H4 (cell line): ENCODE measurements at places on chromosomes 3 and 15. TPM values are rescaled to one million over a fixed set of nuclear protein-coding genes. Genes with fewer than 3 reads are reported as not detected.

GRCh38 chr3:124295362-124295761, 303.4 kb upstream of the ROPN1 start:
- DNase-seq, result no peak

GRCh38 chr15:60649845-60650548, 171.1 kb upstream of the ICE2 start:
- peak; percentile 56 for DNase-seq

The TGM5 gene
- total RNA-seq, result not detected in 2 replicates

DNA sequence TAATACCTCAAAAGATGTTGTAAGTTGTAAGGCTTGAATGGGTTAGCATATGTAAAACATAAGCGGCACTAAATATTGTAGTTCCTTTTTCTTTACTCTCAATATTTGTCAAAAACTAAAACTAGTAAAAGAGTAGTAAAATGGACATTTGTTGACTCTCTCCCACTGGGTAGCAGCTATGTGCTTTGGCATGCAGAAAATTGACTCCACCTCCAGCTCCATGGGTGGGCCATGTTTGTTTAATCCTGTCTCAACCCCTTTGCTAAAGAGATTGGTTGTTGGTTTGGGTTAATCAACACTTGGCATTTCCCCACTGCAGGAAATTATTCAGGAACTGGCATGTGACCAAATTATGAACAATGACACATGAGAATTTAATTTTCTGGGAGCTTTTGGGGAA, 114.8 kb downstream of the EOMES start:
- no peak for DNase-seq

- DNase-seq, result no peak
Measured at GRCh38 chr3:30069056-30069455, 537.3 kb upstream of the TGFBR2 start.

DNA sequence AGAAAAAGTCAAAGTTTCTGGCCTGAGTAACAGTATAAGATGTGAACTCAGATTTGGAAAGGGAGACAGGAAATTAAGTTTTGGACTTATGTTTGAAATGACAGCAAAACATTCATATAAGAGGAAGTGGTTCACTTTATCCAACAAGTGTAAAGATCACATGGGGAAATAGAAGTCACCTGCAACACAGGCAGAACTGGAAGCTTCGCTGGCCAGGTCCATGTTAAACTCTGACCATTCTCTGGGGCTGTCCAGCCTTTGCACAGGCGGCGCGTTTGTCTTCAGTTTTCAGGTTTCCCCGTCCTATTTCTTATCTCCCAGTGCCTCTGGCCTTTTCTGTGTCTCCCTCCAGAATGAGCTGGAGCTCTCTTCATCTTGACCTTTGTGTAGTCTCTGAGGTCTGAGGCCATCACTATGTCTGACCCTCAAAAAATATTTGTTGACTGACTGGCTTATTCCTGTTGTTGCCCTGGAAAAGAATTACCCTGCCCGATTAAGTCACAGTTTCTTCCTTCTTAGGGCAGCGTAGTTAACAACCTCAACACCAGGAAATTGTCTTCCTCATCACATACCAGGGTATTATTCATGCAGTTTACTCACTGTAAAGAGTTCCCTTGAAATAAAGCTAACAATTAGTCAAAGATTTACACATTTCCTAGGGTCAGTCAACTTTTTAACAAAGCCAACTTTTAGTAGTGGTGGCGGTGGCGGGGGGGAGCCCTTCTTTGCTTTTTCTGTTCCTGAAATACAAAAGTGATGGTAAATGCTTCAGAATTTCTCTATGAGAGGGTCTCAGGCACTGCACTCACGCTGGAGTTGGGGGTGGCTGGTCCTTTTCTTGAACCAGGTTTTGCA, 959 bp upstream of the RASA2 start:
- DNase-seq, result peak; percentile 79

DNA sequence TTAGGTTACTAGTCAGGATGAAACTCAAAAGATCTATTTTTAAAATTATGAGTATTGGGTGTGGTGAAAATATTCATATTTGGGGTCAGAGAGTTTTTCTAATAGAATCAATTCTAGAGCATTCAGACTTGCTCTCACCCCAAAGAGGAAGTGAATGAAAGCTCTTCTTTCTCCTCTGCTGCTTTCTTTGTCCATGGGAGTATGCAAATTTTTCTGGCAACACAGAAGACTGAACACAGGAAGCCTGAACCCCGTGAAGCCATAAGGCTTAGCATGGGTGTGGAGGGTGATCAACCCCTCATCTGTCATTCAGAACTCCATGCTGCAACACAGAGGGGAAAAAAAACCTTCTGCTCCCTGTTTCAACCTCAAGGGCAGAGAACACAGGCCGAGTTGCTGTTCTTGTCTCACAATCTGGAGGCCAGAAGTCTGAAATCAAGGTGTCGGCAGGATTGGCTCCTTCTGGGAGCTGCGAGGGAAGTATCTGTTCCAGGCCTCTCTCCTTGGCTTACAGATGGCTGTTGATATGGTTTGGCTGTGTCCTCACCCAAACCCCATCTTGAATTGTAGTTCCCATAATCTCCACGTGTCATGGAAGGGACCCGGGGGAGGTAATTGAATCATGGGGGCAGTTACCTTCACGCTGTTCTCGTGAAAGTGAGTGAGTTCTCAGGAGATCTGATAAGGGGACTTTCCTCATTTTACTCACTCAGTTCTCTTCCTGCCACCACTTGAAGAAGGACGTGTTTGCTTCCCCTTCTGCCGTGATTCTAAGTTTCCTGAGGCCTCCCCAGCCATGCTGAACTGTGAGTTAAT, 33.7 kb upstream of the CD47 start:
- no peak for DNase-seq

- DNase-seq, result no peak
Measured at GRCh38 chr3:132154619-132155018, 119.8 kb upstream of the CPNE4 start.

The TNFAIP8L3 gene
- 0.33 TPM in 1 of 2 replicates, not detected in the other for total RNA-seq

The ARL13B gene
- total RNA-seq, result 6.8 and 8.6 TPM in 2 replicates

The MYO1E gene
- 9.2 and 18.4 TPM in 2 replicates for total RNA-seq

- no peak for DNase-seq
Measured at GRCh38 chr3:122255757-122256439, 69.2 kb upstream of the CSTA start.

- DNase-seq, result no peak
Measured at GRCh38 chr3:181690769-181691168, 21.0 kb upstream of the SOX2 start.

DNA sequence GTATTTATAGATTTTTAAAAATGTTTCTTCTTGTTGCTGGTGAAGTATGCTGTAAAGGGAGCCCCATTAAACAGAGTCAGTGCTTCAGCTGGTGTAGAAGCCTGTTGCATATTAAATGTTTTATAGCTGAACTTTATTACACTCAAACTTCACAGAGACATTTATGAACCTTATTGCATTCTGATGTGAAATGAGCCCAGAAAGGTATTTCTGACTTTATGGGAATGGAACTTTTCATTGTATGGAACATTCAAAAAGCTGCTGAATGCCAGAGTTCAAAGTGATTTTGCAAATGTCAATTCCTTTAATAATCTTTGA, 329.3 kb upstream of the RASGRP1 start:
- no peak for DNase-seq

DNA sequence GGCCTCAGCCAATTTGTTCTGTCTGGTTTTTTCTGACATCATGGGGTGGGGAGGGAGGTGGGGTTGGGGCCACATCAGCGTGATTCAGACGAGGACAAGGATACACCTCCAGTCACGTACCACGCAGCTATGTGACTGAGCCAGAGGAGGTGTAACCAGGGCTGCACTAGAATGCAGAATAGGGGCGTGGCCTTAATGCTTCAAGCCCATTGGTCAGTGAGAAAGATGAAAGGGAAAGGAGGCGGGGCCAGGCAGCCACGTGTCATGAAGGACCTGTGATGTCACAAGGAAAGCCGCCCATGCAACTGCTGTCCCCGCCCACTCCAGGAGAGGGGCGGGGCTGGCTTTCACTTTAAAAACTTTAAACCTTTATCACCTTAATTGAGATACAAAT, at the start of gene GOLGA6L2:
TSS of gene GOLGA6L2 (minus strand) at position 137 of the 394 bp plus-strand sequence. CDS start at position 75, 62 bp downstream.
- no peak for DNase-seq

The RAB43 gene
- 13.0 and 15.9 TPM in 2 replicates for total RNA-seq

The CCR2 gene
- not detected in 2 replicates for total RNA-seq

GRCh38 chr3:178741020-178741419, 204.8 kb downstream of the KCNMB2 start:
- DNase-seq, result no peak

DNA sequence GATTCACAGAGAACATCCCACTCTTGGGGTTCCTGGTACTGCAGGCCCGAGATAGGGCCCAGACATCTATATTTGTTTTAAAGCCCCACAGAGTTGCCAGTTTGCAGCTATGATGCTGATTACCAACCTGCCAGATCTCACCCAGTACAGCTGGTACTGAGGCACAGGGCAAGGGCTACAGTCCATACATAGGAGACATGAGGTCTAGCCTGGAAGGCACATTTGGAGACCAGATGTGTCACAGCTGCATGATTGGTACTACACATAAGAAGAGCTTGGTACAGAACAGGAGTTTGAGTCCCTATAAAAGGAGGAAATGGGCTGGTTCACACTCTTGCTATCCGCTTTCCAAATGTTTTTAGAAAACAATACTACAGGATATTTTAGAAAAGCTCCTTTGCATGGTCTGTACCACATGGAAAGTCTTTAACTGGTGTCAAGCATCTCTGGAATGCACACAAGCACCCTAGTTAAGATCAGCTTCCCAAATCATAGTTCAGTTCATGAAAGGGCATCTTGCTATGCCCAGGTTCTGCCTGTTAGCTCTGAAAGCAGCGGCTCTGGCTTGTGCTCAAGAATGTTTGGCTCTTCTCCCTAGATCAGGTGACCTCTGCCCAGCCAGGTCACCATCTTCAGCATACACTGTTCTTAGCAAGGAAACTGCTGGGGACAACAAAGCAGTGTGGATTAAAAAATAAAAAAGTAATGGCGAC, 20.6 kb downstream of the MTMR14 start:
- DNase-seq, result no peak

- no peak for DNase-seq
Measured at GRCh38 chr3:71753701-71754609, at the start of gene GPR27. Gene GPR27, plus strand, starts transcription at chr3:71753855. Its CDS starts 195 bp downstream, at chr3:71754050.

DNA sequence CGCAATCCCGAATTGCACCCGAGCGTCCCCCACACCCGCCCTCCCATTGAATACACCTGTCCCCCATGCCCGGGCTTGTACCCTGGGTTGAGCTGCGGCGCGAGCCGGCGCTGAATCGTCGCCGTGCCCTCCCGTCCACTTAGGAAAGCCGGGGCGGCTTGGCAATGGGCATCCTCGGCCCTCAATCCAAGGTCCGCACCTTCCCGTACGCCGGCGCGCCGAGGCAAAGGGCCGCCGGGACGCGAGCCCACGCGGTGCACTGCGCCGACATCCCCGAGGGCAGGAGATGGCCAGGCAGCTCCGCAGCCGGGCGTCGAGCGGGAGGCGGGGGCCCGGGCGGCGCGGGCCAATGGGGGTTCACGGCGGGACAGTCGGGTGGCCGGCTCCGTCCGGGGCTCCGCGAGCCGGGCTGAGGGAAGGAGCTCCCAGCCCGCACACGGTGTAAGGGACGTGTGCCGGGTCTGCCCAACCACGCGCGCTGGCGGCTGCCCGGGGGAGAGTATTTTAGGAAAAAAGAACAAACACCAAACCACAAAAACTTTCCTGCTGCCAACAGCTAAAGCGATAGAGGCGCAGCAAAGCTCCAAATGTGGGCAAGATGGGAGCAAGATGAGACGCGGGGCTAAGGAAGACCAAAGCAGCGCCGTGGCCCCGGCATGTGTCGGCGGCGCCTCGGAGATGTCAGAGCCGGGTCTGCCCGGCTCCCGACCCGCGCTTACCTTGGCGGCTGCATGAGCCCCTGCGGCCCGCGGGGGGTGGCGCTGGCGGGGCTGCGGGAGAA, 621 bp downstream of the RGMA start:
- DNase-seq, result no peak

- no peak for DNase-seq
Measured at GRCh38 chr3:84993956-84994355, 35.2 kb downstream of the CADM2 start.

DNA sequence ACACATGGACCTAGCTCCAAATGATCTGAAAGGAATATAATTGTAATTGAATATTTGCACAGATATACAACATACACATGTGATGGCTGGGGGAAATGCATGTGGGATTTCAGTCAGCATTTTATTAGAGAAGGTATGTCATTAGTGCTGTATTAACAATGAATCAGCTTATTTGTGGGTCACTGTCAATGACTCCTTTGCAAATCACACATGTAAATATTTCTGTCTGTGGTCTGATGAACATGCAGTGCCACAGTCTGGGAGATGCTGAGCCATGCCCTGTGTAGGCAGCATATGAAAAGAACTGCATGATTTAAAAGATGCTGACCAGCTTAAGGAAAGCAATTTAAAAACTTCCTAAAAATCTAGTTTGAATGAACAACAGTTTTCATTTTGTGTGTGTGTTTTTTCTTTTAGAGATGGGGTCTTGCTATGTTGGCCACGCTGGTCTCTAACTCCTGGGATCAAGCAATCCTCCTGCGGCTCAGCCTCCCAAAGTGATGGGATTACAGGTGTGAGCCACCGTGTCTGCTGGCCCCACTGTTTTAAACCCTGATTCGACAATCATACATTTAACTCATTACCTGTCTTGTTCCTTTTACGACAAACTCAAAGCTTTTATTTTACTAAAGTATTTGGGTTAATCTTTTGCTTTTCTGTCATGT, 803 bp upstream of the B3GNT5 start:
- no peak for DNase-seq

The ACTC1 gene
- not detected in 2 replicates for total RNA-seq

The MED12L gene
- 1.1 and 1.4 TPM in 2 replicates for total RNA-seq

The KIF15 gene
- 11.1 and 15.7 TPM in 2 replicates for total RNA-seq

DNA sequence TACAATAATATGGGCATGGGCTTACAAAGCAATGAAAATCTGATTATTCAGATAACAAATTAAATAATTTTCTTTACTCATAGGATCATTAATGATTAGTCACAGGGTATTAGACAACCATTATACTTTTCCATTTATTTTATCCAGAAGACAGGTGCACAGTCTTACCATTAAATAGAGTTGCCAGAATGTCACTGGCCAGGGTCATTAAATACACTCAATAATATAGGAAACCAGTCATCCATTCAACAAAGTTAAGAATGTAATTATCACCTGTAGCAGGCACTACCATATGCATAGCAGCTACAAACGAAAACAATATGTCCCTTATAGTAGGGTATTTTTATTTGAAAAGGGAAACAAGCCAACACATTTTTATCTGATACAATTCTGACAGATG, 16.1 kb downstream of the ROBO1 start:
- DNase-seq, result no peak

DNA sequence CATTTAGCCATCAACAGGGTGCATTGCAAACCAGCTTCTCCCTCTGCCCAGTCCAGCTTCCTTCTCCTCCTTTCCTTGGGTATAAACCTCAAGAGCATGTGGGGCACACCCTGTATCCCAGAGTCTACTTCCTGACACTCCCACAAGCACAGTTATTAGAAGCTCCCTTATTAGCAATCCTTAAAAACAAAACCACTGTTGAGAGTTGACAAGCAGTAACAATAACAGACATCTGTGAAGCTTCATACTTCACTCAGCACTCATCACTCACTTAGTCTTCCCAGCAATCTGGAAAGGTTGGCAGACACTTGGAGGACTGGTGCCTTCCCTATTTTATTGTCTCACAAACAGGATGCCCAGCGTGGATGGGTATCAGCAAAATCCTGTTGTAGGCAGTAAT, 155.5 kb upstream of the PROK2 start:
- no peak for DNase-seq
